ENCODE measurements at places on chromosomes 2 and 18.

DNA sequence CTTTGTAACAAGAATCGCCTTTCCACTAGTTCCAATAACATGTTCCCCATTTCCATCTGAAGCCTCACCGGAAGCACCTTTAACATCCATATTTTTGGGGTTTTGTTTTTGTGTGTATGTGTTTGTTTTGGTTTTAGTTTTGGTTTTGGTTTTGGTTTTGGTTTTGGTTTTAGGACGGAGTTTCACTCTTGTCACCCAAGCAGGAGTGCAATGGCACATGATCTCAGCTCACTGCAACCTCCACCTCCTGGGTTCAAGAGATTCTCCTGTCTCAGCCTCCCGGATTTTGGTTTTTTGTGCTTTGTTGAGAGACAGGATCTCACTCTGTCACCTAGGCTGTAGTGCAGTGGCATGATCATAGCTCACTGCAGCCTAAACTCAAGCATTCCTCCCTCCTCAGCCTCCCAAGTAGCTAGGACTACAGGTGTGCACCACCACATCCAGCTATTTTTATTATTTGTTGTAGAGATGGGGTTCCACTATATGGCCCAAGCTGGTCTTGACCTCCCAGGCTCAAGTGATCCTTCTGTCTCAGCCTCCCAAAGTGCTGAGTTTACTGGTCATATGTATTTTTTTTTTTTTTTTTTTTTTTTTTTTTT is 36.3 kb downstream of the TGOLN2 start:
- DNase-seq, result no peak

GRCh38 chr2:118942031-118942430 is at the start of gene MARCO:
Gene MARCO, plus strand, starts transcription at chr2:118942194. Its CDS starts 107 bp downstream, at chr2:118942301.
- no peak for DNase-seq

DNA sequence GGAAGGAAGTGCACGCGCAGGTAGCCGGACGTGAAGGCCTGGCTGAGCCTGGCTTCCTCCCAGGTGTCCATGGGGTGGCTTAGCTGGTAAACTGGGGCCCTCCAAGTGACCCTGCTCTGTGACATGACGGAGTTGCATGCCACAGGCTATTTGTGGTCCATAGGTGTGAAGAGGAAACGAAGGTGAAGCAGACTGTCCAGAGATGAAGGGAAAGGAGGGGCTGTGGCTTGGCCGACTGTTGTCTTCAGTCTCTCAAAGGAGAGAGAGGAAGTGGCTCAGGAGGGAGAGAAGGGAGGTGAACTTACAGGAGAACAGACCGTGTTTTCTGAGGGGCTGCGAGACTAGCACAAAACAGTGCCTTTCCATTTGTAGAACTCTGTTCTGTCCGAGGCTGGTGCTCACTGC is 19.3 kb downstream of the INPP5D start:
- DNase-seq, result no peak

GRCh38 chr2:9758741-9759140 is 84.5 kb upstream of the TAF1B start:
- DNase-seq, result no peak

DNA sequence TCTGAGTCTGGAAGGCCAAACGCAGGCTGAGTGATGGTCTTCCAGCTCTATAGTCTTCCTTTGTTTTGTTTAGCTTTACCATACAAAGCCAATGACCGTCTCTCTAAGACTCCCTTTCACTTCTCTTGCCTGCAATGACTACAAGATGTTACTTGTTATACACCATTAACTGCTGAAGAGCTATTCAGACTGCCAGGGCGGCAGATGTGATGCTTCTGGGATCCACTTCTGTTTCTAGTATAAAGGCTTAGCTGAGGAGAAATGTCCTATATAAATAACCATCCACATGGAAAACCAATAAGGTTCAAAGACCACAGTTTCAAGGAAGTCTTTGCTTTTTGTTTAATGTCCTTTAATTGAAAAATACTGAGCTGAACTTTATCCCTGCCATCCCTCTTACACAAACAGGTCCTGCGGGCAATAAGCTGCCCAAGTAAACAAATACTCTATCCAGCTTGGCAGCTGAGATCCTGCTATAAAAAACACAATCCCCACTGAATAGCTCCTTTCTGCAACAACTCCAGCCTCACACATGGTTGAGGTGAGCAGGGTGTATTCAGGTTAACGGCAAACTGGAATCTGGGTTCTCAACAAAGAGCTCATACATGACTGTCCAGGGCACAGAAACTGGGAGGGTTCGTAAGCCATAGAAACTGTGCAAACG is 124.6 kb downstream of the VIT start:
- DNase-seq, result no peak

DNA sequence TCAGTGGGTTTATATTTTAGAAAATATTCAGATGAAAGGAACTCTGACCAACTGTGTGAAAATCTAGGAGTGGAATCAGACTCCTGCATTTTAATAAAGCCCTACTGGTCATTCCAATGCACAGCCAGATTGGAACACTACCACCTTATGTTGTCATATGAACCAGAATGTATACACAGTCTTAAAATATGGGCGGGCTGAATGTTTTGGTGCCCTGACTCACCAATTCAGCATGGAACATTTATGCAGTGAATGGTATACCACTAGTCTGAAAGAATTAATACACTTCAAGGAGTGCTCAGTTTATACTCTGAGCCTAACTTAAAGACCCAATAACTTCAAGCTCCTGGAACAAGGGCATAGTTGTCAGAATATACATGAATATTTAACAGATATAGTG is 280.9 kb upstream of the TCF4 start:
- DNase-seq, result peak; percentile 57

DNA sequence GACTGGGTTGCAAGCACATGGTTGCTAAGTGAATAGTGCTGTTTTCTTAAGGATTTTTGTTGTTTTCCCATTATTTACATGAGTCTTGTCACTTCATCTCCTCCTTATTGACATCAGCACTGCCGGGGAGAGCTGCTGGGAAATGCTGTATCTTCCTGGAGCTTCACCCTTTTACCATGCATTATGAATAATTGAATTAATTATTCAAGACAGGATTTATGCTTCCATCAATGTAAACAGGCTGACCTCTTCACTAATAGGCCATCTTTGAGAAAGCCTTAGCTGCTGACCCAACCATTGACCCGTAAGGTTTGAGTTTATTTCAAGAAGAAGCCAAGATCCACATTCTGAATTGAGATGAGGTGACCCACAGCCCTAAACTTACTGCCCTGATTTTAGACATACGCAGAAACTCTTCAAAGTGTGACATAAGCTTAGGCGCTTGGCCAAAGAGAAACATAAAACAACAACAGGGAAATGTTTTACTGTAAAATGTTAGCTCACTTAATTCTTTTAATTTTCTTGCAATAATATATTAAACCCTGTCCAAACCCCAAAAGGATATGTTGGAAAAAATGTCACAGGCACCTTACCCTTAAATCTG is 365.5 kb upstream of the SYT4 start:
- DNase-seq, result no peak

GRCh38 chr2:109481196-109481555 is 132.6 kb downstream of the SEPTIN10 start:
- DNase-seq, result no peak

DNA sequence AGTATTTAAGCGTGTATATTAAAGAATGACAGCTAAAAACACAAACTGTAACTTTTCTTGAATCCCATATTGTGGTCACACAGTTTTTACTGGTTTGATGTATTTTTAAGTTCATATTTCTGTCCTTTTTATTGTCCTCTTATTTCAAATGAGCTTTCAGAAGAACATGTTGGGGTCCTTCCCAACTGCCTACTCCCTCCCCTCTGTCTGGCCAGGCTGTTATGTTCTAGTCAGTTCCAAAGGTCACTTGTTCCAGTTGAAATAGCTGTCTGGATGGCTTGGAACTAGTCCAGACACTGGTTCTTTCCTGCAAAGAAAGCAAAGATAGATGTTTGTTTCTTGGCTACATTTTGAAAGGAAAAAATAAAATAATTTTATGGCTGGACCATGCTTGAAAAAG is 306.9 kb downstream of the GULP1 start:
- no peak for DNase-seq

DNA sequence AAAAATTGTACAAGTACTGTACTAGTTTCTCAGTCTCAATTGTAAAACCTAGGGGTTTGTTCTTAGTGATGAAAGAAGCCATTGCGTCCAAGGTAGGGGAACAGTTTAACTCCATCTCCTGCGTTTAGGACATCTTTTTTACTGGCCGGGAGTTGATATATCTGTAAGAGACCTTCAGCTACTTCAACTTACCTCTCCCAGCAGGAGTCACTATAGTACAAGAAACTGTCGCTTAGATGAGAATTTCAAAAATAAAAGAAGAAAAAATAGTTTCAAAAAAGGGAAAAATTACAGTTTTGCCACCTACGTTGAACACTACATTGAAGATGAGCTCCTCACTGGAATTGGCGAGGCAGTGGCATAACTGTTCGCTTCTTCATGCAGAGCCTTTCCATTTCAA is 122.7 kb downstream of the MAP3K20 start:
- no peak for DNase-seq

- no peak for DNase-seq
These were observed 45.7 kb upstream of the MYCN start for GRCh38 chr2:15894481-15895144.

DNA sequence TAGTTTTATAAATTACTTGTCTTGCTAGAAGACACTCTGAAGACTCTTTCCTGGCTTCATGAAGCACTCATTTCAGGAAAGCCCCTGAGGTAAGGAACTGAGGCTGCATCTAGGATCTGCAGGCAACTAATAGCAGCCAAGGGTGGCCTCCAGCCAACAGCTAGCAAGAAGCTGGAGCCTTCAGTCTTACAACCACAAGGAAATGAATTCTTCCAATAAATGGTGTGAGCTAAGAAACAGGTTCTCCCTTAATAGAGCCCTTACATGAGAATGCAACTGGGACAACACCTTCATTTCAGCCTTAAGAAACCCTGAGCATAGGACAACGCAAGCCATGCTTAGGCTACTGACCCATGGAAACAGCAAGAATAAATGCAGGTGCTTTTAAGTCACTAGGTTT is 254.6 kb upstream of the RBBP8 start:
- DNase-seq, result no peak

DNA sequence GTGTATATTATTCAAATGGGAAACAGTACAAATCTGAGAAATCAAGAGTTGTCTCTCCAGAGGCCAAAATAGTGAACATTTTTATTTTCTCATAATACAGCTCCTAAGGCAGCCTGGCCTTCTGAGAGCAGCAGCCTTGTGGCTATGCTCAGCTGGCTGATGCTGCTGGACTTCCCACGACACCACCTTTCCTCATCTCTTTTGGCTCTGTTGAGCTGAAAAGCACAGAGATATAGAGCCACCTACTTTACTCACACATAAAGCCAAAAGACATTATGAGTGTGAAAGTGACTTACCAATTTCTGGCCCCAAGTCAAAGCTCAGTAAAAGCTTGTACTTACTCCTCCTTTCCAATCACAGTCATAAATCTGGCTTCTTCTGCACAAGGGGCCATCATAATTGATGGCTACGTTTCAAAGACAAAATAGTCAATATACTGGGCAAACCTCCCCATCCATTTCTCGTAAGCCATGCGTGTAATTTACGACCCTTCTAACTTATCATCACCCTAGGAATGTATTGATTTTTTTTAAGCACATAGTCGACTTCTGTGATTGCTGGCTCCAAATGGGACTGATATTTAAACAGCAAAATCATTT is 18.6 kb upstream of the REG3A start:
- no peak for DNase-seq

DNA sequence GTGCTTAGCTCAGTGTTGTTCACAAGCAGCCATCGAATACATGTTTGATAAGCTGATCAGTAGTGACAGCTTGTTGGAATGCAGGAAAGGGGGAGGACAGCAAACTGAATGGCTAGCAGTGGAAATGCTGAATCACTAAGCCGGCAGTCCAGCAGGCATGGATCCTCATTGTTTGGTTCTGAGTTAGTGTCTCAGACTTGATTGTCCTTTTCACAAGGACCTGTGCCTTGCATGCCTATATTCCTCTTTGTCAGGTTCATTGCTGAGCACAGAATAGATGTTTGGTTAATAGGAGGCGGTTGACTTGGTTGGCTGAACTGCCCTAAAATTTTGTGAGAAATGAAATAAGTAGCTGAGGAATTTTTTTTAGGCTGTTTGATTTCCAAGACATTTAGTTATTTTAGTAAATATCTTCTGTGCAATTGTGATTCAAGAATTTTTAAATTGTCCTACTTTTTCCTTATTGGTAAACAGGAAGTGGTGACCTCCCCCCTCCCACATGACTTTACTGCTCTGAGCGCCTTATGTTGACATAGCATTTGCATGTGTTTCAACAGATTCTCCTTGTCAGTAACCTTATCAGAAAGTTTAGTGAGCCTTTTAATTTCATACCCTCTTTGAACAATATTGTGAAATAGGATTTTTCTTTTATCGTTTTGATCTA is 21.4 kb upstream of the STON1 start:
- DNase-seq, result peak; percentile 86

- DNase-seq, result no peak
These were observed 144.0 kb downstream of the GLI2 start for GRCh38 chr2:120879431-120880295.

DNA sequence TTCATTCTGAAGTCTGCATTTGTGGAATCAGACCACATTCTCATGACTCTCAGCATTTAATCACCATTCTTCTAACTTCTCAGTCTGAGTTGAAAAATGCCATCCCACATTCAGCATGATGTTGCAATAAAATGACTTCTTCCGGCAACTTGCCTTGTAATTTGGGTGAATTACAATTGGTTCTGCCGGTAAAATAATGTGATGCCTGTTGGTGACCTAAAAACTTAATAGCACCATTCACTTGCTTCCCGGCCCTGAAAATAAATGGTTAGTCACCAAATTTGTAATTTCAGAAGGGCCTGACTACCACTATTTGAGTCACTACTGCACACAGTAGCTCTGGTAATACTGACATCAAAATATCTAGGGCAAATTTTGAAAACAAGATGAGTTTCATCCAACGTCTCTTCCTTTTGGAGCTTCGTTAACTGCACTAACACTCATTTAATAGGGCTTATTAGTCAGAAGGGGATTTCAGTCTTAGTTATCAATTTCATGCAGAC is 637.1 kb upstream of the CHAC2 start:
- DNase-seq, result peak; percentile 82

GRCh38 chr18:11005528-11005927 is 143.8 kb downstream of the PIEZO2 start:
- peak; percentile 29 for DNase-seq

DNA sequence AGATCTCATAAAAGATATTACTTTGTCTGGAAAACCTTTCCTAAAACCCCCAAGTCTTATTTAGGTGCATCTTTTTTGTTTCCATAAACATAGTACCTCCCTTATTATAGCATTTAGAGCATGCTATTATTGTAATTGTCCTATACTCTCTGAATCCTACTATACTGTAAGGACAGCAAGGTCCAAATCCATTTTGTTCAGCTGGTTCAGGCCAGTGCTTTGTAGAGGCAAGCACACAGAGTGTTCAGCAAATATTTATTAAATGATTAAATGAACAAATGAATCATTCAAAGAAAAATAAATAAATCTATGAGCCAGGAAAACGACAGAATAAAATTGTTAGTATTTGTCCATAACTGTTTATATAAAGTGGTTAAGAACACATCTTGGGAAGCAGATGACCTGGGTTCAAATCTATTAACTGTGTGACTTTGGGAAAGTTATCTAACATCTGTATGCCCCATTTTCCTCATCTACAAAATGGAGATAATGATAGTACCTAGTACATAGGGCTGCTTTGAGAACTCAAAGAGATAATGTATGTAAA is 86.0 kb downstream of the COL3A1 start:
- no peak for DNase-seq

All from GM23248 (cell line).